Gastroesophageal sphincter (tissue), 4 donors: ENCODE measurements at places on chromosomes 7 and 10.

DNA sequence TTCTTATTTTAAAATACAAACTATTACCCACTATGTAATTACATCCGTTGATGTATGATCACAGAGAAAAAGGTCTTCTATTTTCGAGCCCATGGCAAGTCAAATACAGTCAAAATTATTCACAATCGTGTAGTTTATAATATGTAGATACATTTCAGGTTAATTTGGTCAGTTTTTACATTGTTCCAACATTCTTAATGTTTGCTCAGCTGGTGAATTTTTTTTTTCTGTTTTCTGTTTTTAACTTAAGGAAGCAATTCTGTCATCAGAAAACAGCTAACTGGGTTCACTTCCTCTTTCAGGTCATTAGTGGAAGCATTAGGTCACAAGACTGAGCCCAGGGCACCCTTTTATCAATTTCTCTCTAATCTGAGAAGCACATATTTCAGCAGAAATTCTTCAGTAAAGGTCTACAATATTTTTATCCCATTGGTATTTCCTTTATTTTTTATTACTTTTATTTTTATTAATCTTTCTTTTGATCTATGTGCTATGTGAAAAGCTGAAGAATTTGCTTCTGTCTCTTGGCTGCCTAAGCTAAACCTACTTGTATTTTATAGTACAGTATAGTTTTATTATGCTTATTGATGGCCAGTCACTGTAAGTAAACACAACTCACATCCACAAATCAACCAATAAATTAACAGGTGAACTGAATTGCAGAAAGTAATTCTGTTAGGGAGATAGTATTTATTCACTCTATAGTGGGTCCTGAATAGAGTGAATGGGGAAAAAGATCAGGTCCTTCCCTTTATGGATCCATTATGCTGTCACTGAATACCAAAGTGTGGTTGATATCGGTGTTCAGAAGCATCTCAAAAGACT, 84.6 kb downstream of the ICA1 start:
- no peak for ATAC-seq

DNA sequence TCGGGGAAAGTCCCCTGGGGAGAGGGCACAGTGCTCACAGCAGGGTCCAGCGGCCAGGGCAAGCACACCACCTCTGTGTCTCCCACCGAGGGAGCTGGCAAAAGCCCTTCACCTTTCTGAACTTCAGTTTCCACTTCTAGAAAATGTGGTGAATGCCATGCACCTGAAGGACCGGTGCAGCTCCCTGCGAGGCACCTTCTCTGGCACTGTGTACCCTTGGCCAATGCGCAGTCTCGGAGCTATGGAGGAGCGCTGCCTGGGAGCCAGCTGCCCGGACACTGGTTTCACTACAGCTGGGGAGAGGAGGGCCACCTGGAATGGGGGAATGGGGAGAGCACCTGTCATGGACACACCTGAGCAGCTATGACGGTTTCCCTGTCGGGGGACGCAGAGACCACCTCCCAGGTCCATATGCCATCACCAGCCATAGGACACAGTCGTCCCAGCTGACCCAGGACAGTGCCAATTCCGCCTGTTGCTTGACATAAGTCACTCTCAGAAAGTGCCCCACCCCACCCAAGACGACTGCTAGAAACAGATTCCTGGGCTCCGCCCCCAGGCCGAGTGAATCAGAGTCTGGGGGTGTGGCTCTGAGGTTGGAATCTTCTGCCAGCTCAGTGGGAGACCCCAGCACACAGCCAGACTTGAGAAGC, 16.8 kb downstream of the RASGEF1A start:
- ATAC-seq: no peak

DNA sequence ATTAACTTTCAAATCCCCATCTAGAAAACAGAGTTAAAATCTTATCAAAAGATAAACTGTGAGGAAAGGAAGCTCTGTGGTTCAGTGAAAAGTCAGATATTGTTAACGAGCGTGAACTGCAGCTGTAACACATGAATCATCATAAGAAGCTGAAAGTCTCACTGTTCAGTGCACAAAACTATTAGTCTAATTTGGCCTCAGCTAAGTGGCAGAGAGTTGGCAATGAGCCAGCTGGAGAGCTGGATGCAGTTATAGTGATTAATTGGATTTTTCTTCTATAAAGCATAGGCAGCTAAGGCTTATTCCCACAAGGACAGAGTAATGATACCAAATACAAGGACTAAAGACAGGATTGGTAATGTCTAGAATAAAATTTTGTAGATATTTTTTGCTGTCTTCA, 101.1 kb upstream of the ABCB5 start:
- no peak for ATAC-seq

DNA sequence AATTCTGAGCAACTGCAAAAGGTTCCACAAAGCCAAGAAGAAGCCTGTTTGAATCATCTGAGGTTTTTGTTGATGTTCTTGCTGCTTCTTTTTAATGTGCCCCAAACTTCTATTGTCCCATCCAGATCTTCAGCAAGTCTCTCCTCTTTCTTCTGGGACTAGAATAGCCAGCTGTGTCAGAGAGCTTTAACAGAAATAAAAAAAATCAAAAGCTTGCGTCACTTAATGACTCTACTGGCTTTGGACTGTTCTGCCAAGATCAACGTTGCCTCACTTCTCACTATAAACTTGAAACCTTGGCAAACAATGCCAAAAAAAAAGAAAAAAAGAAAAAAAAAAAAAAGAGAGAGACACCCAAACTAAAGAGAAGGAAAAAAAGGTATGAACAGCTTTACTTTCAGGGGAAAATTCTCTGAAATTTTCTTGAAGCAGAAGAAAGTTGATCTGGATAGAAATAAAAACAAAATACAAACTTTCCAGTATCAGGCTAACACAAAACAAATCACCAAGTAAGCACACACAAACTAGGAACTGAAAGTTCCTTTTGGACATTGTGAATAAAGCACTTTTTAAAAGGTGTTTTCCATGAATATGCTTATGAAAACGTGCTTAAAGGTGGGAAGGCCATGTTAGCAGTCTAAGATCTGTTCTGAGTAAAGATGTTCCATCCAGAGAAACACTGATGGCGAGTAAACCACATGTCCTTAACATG, 14.8 kb downstream of the USP54 start:
- ATAC-seq: peak; percentile 88

- no peak for ATAC-seq
Measured at GRCh38 chr10:13567030-13567429, 19.7 kb upstream of the PRPF18 start.
